ENCODE measurements at places on chromosomes 11 and 22. TPM values are rescaled to one million over a fixed set of nuclear protein-coding genes. Genes with fewer than 3 reads are reported as not detected.

MRGPRX4 gene
- 0.51 TPM for total RNA-seq

OR8G1 gene
- total RNA-seq: under 0.01 TPM

IGSF9B gene
- not detected for total RNA-seq

OR5B21 gene
- not detected for total RNA-seq

UBQLNL gene
- total RNA-seq: not detected

PRDM11 gene
- total RNA-seq: 4.5 TPM

CDC42BPG gene
- total RNA-seq: 0.13 TPM

OR4D5 gene
- not detected for total RNA-seq

LRRC32 gene
- 20.9 TPM for total RNA-seq

HBB gene
- not detected for total RNA-seq

GRIA4 gene
- total RNA-seq: not detected

OR52L1 gene
- not detected for total RNA-seq

ZNF280A gene
- total RNA-seq: under 0.01 TPM

KCNQ1OT1 gene
- 0.76 TPM for total RNA-seq

CHADL gene
- total RNA-seq: 1.3 TPM

PLAAT4 gene
- 7.0 TPM for total RNA-seq

SMIM35 gene
- not detected for total RNA-seq

RAB3IL1 gene
- total RNA-seq: 1.9 TPM

CCND1 gene
- 302 TPM for total RNA-seq

ALDH3B1 gene
- 1.3 TPM for total RNA-seq

GP1BB gene
- 2.7 TPM for total RNA-seq

LTO1 gene
- total RNA-seq: 10.1 TPM

YWHAH gene
- 111 TPM for total RNA-seq

SYT8 gene
- under 0.01 TPM for total RNA-seq

C11orf87 gene
- not detected for total RNA-seq

Data from dermis microvascular lymphatic vessel endothelial cell (primary cell).